Large intestine (tissue), 12 donors: ENCODE measurements at places on chromosomes 12 and 14. TPM values are rescaled to one million over a fixed set of nuclear protein-coding genes. Genes with fewer than 3 reads are reported as not detected.

GRCh38 chr14:96445844-96446710 lies 54.1 kb downstream of the AK7 start:
- H3K27ac ChIP-seq, result no peak overlapping the region
- no peak for DNase-seq
- H3K27me3 ChIP-seq, result no peaks in the 10 kb centered on the region
- H3K4me1 ChIP-seq, result no peaks in the 10 kb centered on the region
- no peaks in the 10 kb centered on the region for H3K36me3 ChIP-seq
- no peak overlapping the region for H3K4me3 ChIP-seq

DNA sequence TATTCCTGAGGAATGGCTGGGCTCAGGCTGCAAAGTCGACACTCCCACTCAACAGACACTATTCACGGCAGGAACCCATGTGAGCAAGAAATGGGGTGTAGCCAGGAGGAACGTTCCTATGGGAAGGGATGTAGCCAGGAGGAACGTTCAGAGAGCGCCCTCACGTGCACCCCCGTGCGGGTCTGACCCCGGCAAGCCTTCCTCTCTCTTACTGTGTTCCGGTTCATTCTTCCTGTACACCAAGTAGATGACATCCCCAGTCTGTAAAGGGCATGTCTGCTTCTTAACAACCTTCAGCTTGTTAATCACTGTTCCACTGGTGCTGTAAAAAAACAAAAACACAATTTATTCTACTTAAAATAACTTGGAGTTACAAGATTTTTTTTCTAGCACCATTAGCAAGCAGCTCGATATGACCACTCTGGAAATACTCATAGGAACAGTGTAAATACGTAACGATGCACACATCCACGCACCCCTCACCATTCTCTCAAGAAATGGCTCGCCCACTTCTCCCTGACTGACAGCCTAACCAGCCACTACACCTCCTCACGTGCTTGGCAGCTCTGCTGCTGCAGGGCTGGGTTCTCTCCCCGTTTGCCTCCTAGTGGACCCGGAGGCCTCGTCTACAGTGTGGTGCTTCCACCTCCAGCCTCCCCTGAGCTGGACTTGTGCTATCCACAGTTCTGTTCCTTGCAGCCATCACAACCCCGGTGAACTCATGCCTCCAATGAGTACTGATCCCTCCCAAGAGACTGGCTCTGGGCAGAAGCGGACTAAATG lies 15.1 kb downstream of the CHFR start:
- no peaks in the 10 kb centered on the region for H3K4me1 ChIP-seq
- no peaks in the 10 kb centered on the region for H3K27me3 ChIP-seq
- H3K4me3 ChIP-seq, result no peak overlapping the region
- no peak overlapping the region for H3K27ac ChIP-seq

- H3K27ac ChIP-seq, result peak overlapping the region; percentile 25
- no peak for DNase-seq
- H3K27me3 ChIP-seq, result no peaks in the 10 kb centered on the region
- peaks cover 34% of the 10 kb centered on the region for H3K4me1 ChIP-seq
- no peaks in the 10 kb centered on the region for H3K36me3 ChIP-seq
- no peak overlapping the region for H3K4me3 ChIP-seq
These were observed 206.5 kb upstream of the EEA1 start for GRCh38 chr12:93135286-93136239.

- H3K36me3 ChIP-seq, result no peaks in the 10 kb centered on the region
- no peak for DNase-seq
- no peaks in the 10 kb centered on the region for H3K27me3 ChIP-seq
- H3K27ac ChIP-seq, result no peak overlapping the region
- peaks cover 5% of the 10 kb centered on the region for H3K4me1 ChIP-seq
- H3K4me3 ChIP-seq, result no peak overlapping the region
These were observed 72.8 kb downstream of the PITPNM2 start for GRCh38 chr12:123078120-123078465.

- H3K4me1 ChIP-seq, result no peaks in the 10 kb centered on the region
- H3K27ac ChIP-seq, result no peak overlapping the region
- no peaks in the 10 kb centered on the region for H3K36me3 ChIP-seq
- H3K27me3 ChIP-seq, result peaks cover 3% of the 10 kb centered on the region
- no peak overlapping the region for H3K4me3 ChIP-seq
These were observed 106.2 kb downstream of the CRACR2A start for GRCh38 chr12:3646561-3647241.

GRCh38 chr12:27682534-27682933 lies 13.7 kb upstream of the REP15 start:
- no peak overlapping the region for H3K4me3 ChIP-seq
- no peak overlapping the region for H3K27ac ChIP-seq
- no peaks in the 10 kb centered on the region for H3K27me3 ChIP-seq
- no peaks in the 10 kb centered on the region for H3K4me1 ChIP-seq
- DNase-seq, result no peak

- no peaks in the 10 kb centered on the region for H3K36me3 ChIP-seq
- DNase-seq, result no peak
- H3K27me3 ChIP-seq, result no peaks in the 10 kb centered on the region
- peaks cover 5% of the 10 kb centered on the region for H3K4me1 ChIP-seq
- no peak overlapping the region for H3K27ac ChIP-seq
- H3K4me3 ChIP-seq, result no peak overlapping the region
These were observed 19.7 kb upstream of the TMCC3 start for GRCh38 chr12:94670075-94670474.

Gene CMA1
- polyA plus RNA-seq, result not detected

Gene SLC6A15
- polyA plus RNA-seq, result 1.8 TPM
